ENCODE measurements at places on chromosomes 4 and X.

DNA sequence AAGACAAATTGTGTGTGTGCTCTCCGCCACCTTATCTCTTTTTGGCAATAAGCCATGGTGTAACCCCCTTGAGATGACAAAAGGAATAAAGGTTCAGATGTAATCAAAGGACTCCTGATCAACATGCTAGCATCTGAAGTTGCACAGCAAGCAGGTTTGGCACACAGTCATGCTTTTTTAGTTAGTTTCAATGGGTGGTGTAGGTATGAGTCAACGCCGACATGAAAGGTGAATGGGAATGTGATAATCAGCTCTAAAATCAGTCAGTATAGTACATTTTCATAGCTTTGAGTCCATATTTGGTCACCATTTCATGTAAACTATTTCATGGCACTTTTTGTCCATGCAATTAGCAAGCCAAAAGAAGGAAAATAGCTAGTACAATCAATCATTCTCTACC lies 50.4 kb upstream of the ETNPPL start:
- no peak for DNase-seq

DNA sequence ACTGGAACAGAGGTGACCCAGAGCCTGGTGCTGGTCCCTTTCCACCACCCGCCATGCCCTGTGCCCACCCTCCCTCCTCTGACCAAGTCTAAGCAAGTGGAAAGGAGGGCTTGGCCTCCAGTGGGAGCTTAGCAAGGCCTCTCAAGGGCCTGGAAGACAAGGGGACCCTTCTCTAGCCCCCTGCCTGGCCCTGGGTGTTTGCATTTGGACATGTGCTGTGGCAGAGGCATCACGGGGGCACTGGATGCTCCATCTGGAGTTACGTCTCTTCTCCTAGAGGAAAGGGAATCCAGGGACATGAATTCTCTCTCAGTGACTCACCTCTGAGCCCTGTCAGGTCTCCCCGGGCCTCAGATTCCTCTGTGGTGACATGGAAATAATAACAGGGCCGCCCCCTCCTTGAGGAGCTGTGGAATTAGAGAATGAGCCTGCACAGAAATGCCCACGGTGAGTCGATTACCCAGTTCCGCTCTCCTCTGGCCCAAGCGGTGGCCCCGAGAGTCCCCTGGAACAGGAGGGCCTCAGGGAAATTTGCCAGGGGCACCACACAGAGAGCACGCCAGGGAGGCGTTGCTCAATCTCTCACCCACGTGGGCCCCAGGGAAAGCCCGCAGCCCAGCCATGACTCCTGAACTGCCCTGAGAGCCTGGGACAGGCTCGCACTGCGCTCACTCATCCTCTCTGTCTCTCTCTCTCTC lies 189.6 kb downstream of the BCOR start:
- DNase-seq, result no peak

- DNase-seq, result no peak
These were observed 206.5 kb upstream of the STS start for GRCh38 chrX:6941041-6941440.

DNA sequence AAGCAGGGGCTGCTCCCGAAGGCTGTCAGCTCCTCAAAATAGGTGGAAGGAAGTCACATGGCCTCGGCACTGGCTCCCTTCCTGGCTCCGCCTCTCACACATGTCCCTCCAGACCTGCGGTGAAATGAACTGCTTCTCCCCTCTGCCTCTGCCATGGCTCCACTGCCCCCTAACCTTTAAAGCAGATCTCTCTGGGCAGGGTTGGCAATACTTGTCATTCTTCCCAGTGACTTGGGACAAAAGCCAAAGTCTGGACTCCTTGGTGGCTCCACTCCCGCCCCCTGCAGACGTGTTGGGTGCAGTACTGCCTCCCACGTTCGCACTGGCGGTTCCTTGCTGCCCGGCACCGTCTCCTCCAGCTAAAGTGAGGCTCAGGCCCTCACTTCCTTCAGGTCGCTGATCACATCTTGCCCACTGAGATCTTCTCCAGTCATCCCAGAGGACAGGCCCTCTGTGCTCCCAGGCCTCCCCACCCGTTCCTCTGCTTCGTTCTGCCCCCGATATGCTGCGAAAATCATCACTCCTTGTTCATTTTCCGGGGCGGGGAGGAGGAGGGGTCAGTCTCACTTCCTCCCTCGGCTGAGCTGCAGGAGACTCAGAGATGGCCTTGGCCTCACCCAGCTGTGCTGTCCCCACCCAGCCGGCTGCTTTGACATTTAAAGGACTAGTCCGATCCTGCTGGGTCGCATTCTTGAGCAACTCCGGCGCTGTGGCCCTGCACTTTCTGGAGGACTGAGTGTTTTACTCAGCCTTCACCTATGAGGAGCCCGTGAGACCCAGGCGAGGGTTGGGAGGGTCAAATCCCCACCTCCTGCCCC lies 97.4 kb downstream of the PHKA2 start:
- no peak for DNase-seq

GRCh38 chr4:72243641-72244040 lies 211.8 kb downstream of the NPFFR2 start:
- no peak for DNase-seq

GRCh38 chrX:12245650-12246645 lies 107.7 kb downstream of the FRMPD4 start:
- no peak for DNase-seq

GRCh38 chr4:12658146-12658545 lies 826.0 kb downstream of the RAB28 start:
- no peak for DNase-seq

All from stimulated activated CD8-positive, alpha-beta memory T cell treated with anti-CD3 and anti-CD28 coated beads, Interleukin-7, amount 100 ng/mL, for 1 hour (primary cell).